BJ (cell line): ENCODE measurements at places on chromosomes 12 and 14. TPM values are rescaled to one million over a fixed set of nuclear protein-coding genes. Genes with fewer than 3 reads are reported as not detected.

- DNase-seq, result no peak
Observed at GRCh38 chr12:19959353-19959752, 409.0 kb upstream of the PDE3A start.

TMEM179 gene
- 0.09 TPM in 1 of 2 replicates, not detected in the other for polyA plus RNA-seq

DNA sequence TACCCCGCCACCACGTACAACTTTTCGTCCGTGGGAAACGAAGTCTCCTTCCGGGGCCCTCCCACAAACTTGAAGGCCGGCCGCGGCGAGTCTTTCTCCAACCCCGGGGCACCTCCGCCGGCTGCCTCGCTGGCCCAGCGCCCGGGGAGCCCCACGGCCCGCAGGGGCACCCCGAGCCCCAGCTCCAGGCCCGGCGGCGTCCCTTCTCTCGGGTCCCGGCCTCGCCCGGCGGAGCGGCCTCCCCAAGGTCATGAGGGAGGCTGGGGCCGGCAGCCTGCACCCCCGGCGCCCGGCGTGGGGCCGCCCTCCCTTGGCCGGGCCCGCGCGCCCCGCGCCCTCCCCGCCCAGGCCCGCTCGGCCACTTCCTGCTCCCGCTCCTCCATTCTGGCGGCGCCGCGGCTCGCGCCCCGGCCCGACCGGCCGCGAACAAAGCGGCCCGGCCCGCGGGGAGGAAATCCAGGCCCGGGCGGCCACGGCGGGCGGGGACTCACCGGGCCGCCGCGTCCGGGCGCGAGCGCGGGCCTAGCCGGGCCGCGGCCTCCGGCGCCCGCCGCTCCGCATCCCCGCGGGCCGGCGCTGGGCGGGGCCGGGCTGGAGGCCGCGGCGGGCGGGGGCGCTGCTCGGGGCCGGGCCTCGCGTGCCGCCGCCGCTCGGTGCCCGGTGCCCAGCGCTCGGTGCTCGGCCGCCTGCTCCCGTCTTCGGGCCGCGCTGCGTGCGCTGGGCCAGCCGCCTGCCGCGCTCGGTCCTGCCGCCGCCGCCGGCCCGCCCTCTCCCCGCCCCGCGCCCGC is at the start of gene AKT1:
TSS of gene AKT1 (minus strand) at position 756 of the 788 bp plus-strand sequence. CDS start 3,105 bp downstream, outside the sequence.
- DNase-seq, result no peak

GRCh38 chr12:100077367-100077766 is 65.3 kb downstream of the BLTP3B start:
- DNase-seq, result no peak

KRT7 gene
- 238 and 659 TPM in 2 replicates for polyA plus RNA-seq

DNA sequence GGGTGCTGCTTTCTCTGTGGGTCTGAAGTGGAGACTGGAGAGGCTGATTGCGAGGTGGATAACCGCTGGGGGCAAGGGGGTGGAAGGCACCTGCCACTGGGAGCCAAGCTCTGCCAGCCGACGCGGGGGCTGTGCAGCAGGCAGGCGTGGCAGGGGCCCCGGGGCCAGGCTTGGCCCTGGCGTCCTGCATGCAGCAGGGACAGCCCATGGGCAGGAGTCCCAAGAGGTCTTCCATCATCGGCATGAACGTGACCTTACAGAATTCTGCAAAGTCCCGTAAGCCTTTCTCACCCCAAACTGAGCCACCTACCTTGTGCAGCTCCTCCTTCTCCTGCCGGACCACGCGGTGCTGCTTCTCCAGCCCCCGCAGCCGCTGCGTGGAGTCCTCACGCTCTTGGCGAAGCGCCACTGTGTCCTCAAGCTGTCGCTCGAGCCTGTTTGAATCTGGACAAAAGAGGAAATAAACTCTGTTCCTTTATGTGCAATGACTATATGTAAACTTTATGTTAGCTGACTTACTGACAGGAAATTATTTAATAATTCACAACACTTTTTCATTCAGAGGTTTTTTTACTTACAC is 51.3 kb downstream of the AMN start:
- no peak for DNase-seq

- no peak for DNase-seq
Observed at GRCh38 chr12:47610686-47611252, 95.1 kb downstream of the RPAP3 start.

DNA sequence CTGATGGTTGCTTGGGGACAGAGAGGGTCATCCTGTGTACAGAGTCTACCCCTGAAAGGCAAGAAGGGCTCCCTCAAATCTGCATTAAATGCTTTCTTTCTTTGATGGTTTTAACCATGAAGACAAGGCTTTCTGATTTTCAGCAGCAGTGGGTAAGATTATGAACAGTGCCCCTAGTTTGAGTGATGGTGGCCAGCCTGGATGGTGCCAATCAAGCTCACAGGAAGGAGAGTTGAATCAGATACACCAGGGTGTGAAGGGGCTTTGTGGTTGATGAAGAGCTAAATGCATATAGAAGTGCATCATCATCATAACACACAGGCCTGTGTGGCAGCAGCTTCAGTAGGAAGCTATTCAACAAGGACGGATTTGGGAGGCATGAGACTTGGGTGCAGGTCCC is 5.7 kb downstream of the KRT85 start:
- no peak for DNase-seq

- DNase-seq, result no peak
Observed at GRCh38 chr14:50040401-50040775, 76.0 kb downstream of the VCPKMT start.

TAS2R20 gene
- 0.29 and 0.64 TPM in 2 replicates for polyA plus RNA-seq

GRCh38 chr12:91074851-91075250 is 17.0 kb upstream of the KERA start:
- DNase-seq, result no peak

DNA sequence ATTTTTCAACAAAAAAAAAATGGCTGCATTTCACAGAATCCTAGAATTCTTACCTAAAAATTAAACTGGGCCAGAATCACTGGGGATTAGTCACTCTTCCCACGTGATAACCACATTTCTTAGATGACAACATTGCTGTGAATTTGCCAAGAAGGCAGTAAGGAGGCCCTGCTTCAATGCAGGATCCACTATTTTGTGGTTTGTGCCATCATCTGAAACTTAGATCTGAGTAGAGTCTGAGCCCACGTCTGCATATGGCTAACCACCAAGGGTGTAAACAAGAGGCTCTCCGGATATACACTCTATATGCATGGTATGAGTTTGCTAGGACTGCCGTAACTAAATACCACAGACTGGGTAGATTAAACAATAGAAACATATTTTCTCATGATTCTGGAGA is 24.4 kb upstream of the TBX5 start:
- peak; percentile 94 for DNase-seq

GRCh38 chr12:52186118-52186840 is 5.5 kb downstream of the KRT80 start:
- DNase-seq, result no peak

PTPRO gene
- 0.23 and 0.60 TPM in 2 replicates for polyA plus RNA-seq

DNA sequence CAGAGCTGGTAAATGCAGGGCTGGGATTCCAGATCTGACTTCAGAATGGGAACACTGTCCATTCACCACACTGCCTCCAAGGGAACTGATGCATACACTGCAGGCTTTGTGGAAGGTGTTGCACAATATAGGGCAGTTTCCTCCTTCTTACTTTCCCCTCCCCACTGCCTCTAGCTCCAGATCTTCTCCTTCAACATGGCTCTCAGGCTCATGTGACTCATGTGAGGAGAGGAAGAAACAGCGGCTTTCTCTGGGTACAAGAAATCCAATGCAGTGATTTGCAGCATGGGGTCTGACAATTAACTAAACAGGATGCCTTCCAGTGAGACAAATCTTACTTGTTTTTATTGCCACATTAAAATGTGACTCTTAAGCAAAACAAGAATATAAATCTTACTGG is 447.6 kb upstream of the CCDC196 start:
- DNase-seq, result no peak

KERA gene
- polyA plus RNA-seq, result not detected in 2 replicates

GRCh38 chr14:103444837-103445524 is 59.8 kb downstream of the MARK3 start:
- no peak for DNase-seq

DNA sequence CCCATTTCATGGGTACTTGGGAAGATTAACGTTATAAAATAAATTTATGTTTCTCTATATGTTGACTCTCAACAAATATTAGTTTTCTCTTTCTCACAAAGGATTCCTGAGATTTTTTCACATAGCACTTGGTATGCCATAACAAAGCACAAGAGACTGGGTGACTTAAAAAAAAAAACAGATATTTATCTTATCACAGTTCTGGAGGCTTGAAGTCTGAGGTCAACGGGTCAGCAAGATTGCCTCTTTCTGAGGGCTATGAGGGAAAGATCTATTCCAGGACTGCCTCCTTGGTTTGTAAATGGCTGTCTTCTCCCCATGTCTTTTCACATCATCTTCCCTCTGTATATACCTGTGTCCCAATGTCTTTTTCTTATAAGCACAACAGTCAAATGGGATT is 153.5 kb upstream of the DIO2 start:
- DNase-seq, result no peak

DNA sequence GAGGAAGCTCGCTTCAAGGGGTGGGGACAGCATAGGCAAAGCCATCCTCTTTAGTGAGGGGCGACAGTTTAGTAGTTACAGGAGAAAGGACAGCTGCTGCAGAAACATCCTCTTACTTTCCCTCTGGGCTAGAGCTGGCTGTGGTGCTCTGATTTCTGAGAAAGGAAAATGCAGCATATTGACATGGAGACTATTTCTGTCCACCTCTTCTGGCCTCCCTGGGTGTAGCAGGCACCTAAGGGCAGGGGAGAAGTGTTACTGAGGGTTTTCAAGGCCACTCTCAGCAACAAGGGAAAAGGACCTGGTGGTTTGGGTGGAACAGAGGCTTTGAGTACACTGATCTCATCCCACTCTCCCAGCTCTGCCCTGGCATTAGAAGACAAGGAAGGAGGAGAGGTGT is 40.0 kb upstream of the CTDSP2 start:
- no peak for DNase-seq

NXPH4 gene
- polyA plus RNA-seq, result 1.4 and 2.8 TPM in 2 replicates

TEAD4 gene
- polyA plus RNA-seq, result 18.8 and 30.2 TPM in 2 replicates

- DNase-seq, result no peak
Observed at GRCh38 chr12:12334367-12335040, 15.5 kb downstream of the MANSC1 start.

DNA sequence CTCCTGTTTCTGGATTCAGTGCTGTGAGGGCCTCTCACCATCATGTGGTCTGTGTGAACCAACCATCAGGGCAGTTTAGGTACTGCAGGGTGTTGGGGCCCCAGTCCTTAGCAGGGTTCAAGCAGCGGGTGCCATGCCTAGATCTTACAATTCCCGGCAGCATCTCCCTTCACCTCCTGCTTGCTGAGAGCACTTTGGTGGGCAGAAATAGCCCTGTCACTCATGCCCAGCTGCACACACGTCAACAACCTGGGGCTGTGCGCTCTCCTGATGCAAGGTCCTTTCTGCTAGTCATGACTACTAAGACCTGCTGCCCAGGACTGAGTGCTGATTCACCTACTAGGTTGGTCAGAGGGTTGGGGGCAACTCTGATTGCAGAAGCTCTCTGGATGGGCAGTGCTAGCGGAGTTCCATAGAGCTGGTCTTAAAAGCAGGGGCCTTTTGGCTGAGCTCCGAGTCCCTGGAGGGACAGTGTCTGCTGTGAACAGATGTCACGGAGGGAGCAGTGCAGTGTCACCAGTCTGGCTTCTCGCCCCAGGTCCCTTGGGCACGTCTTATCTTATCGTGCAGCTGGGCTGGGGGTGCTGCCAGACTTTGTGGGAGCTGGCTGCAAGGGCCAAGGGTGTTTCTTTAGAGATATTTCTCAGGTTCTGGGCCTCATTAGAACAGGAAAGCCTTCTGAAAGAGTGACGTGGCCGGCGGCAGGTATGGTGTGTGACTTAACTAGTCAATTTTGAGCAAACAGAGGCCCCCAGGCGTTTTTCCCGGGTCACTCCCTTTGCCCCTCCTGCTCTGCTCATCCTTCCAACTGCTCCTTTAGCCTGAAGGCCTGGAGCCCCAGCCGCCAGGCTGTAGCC is 71.8 kb downstream of the NINJ2 start:
- DNase-seq, result no peak

DNA sequence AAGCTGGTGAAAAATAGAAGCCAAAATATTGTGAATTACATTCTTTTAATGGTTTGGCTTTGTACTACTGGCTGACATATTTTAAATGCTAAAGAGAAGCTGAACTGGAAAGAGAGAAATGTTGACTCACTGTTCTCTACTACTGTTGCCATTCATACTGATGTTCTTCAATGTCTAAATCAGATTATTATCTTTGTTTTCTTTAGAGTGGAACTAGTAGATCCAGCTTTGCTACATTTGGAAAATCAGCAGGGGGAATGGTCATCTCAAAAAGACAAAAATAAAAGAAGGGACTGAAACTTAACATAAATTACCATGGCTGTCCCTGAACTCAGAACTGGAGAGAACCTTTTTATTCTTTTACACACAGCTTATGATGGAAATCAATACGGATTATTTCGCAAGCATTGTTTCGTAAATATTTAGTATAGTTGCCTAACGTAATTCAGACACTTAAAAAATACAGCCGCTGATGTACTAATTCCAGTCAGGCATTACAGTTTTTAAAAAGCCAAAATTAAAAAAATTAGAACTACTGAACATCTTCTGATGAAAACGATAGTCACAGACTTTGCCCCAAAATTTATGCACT is 76.3 kb upstream of the OTX2 start:
- no peak for DNase-seq

DAO gene
- not detected in 2 replicates for polyA plus RNA-seq

GRCh38 chr12:96471368-96472050 is 17.9 kb upstream of the CFAP54 start:
- no peak for DNase-seq

CEP170B gene
- polyA plus RNA-seq, result 5.4 and 8.0 TPM in 2 replicates

TMEM229B gene
- polyA plus RNA-seq, result 0.25 and 0.37 TPM in 2 replicates

DNA sequence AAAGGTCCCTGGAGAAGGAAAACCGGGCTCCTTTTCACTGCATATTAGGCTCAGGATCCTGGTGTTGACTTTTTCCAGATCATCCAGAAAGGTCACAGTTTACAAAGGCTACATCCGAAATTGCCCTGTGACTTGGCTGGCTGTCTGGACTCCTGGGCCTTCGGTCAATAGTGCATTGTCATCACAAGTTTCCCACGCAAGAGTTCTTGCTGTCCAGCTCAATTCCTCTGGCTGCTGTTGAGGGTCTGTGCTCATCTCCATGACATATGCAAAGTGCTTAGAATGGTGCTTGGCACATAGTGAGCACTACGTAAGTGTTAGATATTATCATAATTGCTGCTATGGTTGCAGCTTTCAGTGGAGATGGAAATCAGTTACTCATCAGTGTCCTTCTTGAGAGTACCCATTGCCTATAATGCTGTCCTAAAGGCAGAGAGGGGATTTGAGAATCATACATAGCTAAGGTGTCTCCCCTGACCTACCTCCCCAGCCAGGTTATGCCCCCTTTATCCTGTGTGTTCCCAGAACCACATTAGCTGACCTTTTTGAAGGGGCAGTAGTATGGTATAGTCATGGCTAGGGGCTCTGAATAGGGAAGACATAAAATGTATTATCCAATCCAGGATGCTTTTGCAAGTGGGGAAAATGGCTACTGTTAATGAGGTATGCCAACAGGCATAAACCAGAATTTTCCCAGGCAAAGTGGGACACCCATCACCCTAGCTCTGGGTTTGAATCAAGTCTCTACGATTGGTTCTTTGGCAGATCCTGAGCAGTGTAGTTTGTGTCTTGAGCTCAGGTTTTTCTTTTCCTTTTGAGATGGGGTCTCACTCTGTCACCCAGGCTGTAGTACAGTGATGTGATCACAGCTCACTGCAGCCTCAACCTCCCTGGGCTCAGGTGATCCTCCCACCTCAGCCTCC is 132.0 kb upstream of the CCND2 start:
- DNase-seq, result no peak

- no peak for DNase-seq
Observed at GRCh38 chr12:49547090-49547690, 8.4 kb downstream of the KCNH3 start.
